Fibroblast of skin of left quadriceps (primary cell): ENCODE measurements at places on chromosomes 4 and X.

- DNase-seq = no peak
Observed at GRCh38 chrX:19774905-19775304, 112.5 kb downstream of the SH3KBP1 start.

GRCh38 chr4:88573276-88573980 lies 18.9 kb upstream of the HERC3 start:
- no peak for DNase-seq

DNA sequence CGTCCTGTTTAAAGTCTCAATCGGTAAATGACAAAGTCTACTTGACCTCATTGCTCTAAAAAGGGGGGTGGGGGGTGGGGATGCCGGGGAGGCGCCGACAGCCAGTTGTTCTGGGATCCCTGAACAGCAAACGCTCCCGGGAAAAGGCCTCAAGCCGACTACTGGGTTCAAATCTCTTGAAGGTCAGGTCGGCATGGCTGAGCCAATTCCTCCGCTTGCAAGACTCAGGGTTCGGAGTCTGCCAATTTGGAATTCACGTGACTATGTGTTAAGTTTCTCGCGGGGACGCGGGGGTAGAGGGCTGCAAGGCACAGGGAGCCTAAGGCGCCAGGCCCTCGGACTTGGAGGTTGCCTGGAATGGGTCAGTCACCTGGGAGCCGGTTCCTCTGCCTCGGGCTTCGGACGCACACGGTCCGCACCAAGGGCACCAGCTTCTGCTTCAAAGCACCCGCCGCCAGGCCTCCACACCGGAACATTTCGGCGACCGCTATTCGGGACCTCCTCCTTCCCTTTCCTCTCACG lies 399 bp downstream of the AIFM1 start:
- no peak for DNase-seq

DNA sequence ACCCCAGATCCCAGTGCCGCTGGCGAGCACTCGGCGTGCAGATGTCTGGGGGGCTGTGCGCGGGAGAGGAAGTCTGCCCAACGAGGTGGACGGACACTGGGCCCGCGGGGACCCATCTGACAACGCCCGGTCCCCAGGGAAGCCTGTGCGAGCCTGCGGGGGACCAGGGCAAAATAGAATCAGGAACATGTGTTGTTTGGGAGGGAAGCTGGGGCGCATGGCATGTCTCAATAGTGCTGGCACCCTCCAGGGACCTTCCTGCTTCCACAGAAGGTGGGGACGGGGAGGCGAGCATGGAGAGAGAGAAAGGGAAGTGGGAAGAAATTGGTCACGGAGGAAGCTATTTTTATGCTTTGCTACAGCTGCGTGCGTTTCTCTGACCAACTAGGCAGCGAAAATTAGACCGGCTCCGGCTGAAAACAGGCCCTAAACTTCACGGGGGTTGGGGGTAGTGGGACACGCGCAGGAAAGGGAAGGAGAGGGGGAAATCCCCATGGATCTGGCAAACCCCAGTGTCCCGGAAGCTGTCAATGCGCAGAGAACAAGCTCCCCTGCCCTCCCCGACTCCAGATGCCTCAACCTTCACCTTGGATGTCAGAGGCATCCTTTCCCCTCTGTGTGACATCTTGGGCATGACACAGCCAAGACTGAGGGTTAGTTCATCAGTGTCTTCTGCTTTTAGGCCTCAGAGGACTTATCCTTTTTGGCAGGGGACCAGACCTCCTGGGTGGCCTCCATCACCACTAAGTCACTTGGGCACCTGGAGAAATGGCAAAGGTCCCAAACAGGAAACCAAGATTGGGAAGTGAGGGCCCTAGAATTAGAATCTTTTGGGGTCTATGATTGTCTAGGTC lies 169.8 kb upstream of the BCOR start:
- no peak for DNase-seq

DNA sequence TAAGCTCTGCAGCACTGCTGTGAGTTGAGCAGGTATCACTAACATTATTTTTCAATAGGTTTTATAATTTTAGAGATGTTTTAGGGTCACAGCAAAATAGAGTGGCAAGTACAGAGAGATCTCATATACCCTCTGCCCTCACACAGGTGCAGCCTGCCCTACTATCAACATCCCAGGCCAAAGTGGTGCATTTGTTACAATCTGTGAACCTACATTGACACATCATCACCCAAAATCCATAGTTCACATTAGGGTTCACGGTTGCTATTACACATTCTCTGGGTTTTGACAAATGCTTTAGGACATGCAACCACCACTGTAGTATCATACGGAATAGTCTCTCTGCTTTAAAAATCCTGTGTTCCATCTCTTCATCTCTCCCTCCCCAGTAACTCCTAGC lies 173.1 kb downstream of the DHX15 start:
- DNase-seq = no peak

DNA sequence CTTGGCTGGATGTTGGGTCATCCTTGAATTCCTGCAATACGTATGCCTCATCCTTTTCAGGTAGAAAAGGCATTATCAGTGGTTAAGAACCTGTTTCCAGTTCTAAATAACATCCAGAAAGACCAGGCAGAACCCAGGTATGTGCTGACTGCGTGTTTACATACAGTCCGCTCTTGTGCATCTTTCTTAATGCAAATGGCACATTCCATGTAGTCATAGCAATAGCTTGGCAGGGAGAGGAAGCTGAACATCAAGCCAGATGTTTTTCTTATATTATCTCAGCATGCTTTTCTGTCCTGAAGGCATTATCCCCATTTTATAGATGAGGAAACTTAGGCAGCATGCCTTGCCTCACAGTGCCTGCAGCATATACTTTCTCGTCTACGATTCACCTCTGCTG lies 2.1 kb downstream of the DCLK2 start:
- peak; percentile 40 for DNase-seq

DNA sequence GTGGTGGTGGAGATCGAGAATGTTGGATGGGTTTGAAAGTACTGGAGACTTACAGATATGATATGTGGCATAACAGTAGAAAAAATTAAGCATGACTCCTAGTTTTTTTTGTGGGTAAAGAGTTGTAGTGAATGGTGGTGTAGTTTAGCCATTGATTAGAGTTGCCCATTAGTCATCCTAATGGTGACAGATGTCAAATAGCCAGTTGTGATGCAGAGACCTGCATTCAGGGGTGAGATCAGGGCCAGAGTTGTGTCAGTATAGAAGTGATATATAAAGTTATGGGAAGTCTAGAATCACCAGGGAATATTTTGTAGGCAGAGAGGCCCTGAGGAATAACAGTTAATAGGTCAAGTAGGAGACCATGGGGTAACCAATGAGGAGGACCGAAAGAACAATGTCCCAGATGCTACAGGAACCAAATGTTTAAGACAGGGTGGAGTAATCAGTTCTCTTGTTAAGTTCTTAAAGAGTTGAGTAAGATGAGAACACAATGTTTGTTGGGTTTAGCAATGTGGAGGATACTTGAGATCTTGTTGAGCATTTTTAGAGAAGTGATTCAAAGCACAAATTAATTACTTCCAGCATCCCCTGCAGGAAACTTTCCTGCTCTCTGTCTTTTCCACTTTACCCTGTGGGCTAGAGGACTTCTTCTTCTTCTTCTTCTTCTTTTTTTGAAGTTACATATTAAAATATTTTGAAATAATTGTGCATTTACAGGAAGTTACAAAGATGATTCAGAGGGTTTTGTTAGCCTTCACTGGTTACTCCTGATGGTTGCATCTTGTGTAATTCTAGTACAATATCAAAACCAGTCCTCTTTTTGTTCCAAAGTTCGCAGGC lies 13.3 kb downstream of the SGMS2 start:
- no peak for DNase-seq

GRCh38 chrX:64394059-64394873 lies 986 bp downstream of the MTMR8 start:
- DNase-seq = no peak

- no peak for DNase-seq
Observed at GRCh38 chr4:180052629-180053028, 2190.6 kb upstream of the TENM3 start.

GRCh38 chr4:82450966-82451755 lies 20.8 kb downstream of the ENOPH1 start:
- no peak for DNase-seq

- no peak for DNase-seq
Observed at GRCh38 chr4:87884976-87885549, 52.3 kb downstream of the MEPE start.

GRCh38 chr4:78145008-78145407 lies 87.9 kb downstream of the FRAS1 start:
- DNase-seq = no peak
